Activated naive CD4-positive, alpha-beta T cell treated with anti-CD3 and anti-CD28 coated beads, Interleukin-2, amount 50 U/mL, for 16 hours (primary cell): ENCODE measurements at places on chromosomes 5 and 9.

GRCh38 chr5:122576256-122577016 is 198.4 kb upstream of the SNX2 start:
- no peak for DNase-seq

DNA sequence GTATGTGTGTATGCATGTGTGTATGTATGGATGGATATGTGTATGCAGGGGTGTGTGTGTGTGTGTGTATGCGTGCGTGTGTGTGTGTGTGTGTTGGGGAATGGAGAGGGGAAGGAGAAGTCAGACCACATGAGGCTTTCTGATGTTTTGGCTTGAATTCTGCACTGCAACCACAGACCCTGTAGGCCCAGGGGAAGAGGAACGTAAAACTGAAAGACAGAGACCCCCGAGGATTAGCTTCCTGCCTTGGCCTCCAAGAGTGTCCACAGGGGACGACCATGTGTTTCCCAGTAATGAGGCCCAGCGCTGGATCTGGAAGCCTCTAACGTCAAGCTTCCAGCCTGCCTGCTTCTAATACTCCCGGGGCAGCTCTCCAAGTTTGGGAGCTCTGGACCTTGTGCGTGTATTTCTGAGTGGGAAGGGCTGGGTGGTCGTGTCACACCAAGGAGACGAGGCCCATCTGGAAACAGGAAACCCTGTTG is 5.8 kb downstream of the DCANP1 start:
- DNase-seq = no peak

GRCh38 chr5:85663708-85664031 is 954.1 kb upstream of the COX7C start:
- DNase-seq = no peak

DNA sequence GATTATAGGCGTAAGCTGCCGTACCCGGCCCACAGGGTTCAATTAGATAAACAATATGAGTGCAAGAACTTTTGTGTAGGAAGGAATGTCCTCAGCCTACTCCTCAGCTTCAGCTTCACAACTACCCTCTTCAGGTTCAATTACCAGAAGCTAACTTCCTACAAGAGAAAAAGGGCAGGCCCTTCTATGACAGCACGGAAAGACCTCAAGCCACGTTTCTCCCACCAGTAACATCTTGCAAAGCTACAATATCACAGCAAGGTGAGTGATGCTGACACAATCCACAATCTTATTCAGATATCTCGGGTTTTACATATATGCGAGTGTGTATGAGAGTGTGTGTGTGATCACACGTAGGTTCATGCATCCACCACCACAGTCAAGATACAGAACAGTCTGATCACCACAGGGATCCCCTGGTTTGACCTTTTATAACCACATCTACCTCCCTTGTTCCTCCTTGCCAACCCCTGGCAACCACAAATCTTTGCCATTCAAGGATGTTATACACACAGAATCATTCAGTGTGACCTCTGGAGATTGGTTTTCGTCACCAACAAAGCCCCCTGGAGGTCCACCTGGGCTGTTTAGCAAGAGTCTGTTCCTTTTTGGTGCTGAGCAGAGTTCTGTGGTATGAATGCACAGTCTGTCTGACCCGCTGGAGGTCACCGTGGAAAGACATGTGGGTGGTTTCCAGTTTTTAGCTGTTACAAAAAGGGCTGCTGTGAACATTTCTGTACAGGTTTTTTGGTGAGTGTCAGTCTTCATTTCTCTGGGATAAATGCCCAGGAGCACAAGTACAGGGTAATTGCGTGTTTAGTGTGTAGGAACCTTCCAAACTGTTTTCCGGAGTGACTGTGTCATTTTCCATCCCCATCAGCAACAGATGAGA is 38.2 kb downstream of the IPPK start:
- no peak for DNase-seq

GRCh38 chr5:1516615-1517601 is 6.9 kb downstream of the LPCAT1 start:
- peak; percentile 6 for DNase-seq

GRCh38 chr9:86903734-86904085 is 43.6 kb downstream of the GAS1 start:
- DNase-seq = no peak

GRCh38 chr5:179869101-179869500 is 10.5 kb upstream of the MRNIP start:
- DNase-seq = no peak

- DNase-seq = no peak
These were observed 201.1 kb downstream of the EPB41L4A start for GRCh38 chr5:112217843-112218579.

DNA sequence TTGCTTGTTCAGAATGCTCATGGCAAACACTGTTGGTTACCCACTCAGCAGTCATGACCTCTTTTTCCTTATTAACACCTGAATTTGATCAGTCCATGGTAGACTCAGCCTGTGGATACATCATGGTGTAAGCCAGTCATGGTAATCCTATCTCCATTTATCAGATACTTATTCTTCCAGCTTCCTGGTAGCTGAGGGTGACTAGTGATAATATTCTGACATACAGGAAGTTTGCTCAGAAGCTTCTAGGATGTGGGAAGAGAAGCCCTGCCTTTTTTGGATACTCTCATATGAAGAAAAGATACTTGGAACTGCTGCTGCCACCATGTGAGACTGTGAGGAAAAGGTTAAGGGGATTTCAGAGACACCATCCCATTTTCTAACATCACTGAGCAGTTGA is 7.3 kb downstream of the GDA start:
- no peak for DNase-seq

DNA sequence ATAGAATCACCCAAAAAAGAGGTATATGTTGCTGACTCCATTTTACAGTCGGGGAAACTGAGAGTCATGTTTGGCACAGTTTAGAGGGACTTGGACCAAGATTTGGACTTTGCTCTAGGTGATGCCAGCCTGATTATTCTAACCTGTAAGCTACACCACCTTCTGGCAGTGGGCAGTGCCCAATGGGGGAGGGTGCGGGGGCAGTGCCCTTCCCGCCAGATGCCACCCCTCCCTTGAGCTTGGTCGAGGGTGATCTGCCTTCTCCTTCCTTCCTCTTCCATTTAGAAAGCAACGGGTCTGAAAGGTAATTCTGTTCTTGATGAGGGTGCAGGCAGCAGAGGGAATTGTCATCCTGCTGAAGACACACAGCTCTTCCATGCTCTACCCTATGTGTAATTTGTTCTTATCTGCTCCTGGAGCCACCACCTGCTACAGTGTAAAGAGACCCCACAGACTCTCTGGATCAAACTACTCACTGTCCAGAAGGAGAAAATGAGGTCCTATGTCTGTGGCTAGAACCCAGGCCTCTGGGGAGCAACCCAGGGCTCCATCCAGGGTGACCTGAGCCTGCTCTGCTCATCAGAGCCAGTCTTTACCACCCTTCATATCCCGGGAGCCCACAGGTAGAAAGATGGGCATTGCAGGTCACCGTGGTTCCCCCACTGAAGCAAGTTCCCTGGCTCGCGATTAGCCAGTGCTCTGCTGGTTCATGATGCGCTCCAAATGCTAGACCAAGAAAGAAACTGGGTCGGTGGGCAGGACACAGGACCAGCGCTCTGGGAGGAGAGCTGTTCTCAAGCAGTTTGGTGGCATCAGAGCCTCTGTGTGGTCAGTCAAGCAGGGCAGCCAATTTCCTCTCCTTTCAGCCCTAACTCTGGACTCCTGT is 156.2 kb downstream of the RGS3 start:
- no peak for DNase-seq

DNA sequence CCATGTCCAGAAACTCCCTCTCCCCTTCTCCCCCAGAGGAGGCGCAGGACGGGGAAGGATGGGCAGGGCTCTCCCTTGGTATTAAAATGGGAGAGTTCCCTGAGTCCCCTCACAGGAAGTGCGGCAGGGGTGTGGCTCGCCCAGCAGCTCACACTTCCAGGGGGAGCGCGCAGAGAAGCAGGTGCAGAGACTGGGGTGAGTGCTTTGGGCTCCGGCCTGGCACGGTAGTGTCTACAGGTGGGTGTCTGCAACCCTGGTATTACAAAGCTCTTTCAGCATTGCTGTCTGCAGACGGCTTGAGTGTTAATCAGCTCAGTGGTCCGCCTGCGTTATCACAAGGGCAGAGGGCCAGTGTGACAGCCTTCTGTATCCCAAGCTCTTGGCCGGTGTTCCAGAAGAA is 114.9 kb upstream of the FBXL7 start:
- no peak for DNase-seq

DNA sequence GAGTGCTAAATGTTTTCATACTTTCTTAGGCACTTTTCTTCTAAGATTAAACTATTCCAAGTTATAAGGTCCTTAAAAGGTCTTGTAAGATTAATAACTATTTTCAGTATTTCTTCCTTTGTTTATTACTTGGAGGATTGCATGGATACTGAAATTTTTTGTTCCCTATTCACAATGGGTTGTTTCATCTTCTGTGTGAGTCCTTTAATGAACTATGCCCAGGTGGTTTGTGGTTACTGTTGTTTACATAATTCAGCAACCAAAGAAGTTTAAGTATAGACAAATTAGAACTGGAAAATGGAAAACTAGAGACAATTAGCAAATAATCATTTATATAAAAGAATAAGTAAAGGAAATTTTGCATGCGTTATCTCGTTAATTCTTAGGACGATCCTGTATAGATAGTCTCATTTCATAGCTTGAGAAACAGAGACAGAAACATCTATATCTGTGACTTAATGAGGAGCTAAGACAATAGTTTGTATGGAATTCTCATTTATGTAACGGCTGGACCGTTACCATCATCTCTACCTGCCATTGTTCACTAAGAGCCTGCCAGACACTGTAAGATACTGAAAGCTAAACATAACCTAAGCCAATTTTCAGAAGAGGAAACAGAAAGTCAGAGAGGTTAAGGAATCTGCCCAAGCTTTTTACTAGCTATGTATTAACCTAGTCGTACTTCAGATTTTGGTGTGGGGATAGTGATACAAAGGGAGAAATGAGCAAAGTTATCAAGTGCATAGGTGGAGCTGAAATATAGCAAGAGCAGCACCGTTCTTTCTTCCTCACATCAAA is 148.2 kb downstream of the PAM start:
- no peak for DNase-seq

DNA sequence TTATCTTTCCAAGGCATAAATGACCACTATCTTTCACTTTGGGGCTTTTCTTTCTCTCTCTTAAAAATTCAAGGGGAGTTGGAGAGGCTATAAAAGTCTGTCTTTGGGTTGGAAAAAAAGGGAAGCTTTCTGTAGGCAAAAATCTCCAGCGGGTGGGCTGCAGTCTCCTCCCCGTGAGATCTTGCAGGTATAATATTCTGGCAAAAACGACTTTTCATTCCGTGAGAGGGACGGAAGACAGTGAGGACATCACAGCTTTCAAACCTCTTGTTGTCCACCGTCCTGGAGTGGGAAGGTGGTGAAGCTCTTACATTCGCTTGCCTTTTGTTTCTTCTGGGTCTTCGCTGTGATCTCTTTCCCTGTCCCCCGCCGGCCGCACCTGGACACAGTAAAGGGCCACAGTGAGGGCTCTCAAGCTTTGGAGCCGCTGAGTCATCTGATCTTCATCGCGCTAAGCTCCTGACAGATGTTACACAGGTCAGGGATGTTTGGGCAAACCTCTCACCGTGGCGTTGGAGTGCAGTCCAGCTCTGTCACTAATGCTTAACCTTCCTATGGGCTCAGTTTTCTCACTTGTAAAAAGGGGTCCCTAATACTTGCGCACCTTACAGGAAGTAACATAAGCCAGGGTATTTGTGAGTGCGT is 61.9 kb upstream of the MEGF10 start:
- DNase-seq = no peak

DNA sequence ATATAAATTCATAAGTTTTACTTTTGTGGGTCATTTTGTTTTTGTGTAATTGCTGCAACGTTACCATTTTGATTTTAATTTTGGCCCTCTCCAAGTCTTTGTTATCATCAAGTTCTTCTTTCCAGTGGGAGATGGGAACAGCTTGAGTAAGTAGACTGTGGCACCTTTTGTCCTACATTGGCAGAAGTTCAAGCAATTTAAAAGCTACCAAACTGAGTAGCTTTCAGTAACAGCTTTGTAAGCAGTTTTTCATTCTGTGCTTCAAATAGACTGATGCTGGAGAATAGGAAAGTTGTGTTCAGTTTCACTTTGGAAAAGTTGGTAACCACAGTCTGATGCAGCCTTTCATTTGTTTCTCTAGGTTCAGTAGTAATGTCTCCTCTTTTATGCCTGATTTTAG is 47.8 kb upstream of the TMED7 start:
- DNase-seq = no peak

DNA sequence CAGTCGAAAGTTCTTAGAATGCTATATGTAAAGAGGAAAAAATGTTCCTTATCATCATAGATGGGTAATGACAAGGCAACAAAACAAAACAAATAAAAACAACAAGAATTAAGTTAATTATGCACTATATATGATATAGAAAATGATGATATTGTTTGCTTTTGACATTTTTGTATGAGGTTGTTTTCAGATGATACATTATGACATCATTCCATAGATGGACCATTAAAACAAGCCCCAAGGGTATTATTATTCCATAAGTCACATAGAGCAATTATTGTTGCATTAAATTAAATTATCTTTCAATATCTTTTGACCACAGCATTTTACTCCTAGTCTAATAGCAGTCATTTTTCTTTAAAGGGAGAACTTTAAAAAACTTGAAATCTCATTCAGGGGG is 56.5 kb upstream of the RICTOR start:
- no peak for DNase-seq

DNA sequence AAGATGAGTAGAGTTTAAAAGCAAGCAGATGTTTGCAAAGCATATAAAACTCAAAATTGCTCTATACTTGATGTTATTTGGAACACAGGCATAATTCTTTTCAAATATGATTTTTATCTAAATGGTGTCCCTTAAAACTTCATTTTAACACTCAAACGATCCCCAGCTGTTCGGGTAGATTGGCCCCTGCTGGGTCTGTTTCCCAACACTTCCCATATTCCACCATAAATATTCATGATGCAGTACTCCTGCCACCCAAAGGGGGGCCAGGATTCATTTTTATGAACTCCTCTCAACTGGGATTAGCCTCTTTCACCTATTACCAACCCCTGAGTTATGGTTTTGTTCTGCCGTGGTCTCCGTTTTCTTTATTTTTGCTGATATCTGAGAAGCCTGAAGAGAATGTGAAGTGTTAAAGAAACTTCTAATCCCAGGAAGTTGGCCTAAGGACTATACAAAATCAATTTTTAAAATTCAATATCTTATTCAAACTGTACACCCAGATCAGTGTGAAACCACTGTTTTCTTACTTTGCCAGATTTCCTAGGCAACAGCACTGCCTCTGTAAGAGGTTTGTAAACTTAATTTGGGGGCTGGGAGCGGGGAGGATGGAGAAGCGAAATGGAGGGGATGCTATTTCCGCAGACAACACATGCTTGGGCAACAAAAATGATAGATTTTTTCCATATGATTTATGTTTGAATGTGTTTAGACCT is 384.1 kb downstream of the DMRT2 start:
- no peak for DNase-seq

- DNase-seq = no peak
These were observed 12.7 kb downstream of the MEF2C start for GRCh38 chr5:88870285-88870684.

DNA sequence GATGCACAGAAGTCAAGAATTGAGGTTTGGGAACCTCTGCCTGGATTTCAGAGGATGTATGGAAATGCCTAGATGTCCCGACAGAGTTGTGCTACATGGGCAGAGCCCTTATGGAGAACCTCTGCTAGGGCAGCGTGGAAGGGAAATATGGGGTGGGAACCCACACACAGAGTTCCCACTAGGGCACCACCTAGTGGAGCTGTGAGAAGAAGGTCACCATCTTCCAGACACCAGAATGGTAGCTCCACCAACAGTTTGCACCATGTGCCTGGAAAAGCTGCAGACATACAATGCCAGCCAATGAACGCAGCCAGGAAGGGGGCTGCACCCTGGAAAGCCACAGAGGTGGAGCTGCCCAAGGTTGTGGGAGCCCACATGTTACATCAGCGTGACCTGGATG is 104.5 kb downstream of the STK32A start:
- no peak for DNase-seq

GRCh38 chr5:15834596-15835245 is 334.7 kb downstream of the FBXL7 start:
- no peak for DNase-seq
